H1 (cell line): ENCODE measurements at places on chromosomes 3 and 15.

DNA sequence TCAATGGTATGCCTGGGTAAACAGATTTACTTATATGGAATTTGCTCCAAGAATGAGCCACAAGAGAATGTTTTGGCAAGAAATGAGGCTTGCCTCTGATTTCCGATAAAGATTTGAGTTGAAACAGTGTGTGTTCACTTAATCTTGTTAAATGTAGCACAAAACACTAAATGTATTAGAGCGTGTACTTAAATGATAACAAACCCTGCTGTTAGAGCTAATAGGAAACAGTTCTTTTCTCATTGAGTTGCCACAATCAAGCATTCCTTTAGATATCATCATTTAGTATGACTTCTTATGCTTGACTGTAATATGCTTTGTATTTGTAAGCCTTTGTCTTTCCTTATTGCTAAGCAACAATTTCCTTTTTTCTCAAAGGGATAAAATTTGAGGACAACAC is 353.6 kb upstream of the ZNF717 start:
- no peak for DNase-seq

- DNase-seq, result no peak
Measured at GRCh38 chr3:179108086-179108485, 36.5 kb upstream of the ZMAT3 start.

DNA sequence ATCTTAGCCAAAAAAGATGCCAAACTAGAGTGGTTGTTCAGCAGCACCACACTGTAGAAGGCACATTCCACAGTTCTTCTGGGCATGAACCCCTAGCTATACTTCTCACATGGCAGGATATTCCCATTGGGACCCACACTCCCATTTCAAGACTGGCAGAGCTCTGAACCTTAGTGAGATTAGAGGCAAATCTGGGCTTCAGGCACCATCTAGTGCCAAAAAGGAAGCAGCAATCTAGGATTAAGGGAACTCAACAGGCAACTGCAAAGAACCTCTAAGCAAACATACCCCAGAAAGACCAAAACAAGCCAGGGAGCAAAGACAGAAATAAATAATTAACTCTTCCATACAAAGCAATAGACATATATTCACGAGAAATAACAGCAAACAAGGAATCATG is 66.2 kb downstream of the TAFA4 start:
- no peak for DNase-seq

GRCh38 chr15:69060744-69061143 is 46.2 kb downstream of the NOX5 start:
- no peak for DNase-seq

DNA sequence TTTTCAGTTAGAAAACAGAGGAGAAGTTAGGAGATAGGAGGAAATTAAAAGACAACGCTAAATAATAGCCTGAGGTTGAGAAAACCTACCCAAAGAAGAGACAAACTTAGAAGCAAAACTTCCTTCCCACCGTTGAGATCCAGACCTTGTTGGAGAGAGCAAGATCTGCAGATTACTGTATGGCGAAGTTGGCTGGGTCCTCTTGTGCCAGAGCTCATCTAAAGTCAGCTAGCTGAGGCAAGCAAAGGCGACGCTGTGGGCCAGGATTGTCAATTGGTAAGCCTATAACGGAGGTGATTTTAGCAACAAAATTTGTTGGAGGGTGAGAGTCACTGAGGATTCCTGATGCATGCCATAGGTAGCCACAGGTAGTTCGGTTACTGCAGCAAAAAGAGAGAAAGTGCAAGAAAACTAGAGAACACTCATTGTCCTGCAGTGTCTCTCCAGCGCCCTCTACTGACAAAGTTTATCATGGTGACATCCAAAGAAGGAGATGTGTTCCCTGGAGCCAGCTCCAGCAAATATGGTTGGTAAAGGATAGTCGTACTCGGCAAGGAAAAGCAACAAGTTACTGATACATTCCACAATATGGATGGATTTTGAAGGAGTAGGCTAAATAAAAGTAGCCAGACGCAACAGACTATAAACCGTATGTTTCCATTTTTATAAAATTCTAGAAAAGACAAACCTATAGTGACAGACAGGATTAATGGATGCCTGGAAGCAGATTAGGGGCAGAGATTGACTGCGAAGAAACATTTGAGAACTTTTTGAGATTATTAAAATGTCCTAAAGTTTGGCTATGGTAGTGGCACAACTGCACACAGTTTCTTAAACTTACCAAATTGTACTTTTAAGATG is 9.8 kb upstream of the OR5K4 start:
- no peak for DNase-seq

- DNase-seq, result peak; percentile 67
Measured at GRCh38 chr3:71724584-71725270, 475 bp downstream of the EIF4E3 start.

DNA sequence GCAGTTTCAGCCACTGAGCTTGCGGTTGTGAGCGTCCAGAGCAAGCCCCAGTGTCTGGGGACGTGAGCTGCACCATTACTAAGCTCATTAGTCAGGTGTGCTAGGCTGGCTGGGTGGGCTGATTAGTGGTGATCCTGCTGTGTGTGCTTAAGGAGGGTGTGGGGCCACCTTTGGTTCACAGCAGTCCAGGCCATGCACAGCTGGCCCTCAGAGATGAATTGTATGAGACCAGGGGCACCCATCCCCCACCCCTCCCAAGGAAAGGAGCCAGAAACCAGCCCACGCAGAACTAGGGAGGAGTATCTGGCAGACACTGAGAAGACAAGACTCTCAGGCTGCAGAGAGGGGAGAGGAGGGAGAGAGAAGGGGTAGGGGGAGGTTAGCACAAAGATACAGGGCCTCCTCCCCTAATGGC is 3.8 kb downstream of the TYRO3 start:
- DNase-seq, result no peak

DNA sequence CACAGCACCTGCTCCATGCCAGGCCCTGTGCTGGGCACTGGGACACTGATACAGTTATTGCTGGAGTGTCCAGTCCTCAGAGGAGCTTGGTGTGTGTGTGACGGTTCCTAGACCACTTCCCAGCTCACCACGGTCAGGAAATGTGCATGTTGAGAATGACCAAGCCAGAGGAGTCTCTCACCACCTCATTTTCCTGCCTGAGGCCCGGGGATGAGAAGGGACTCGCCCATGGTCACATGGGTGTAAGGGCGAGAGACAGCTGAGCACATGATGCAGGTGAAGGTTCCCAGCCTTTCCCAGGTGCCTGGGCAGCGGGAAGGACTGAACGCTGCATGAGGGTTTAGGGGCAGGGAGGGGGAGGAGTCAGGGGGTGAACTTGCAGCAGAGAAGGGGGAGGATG is 180.9 kb upstream of the TLE3 start:
- DNase-seq, result no peak

- DNase-seq, result no peak
Measured at GRCh38 chr3:39149059-39149455, 4.3 kb downstream of the CSRNP1 start.

GRCh38 chr15:87294854-87295253 is 961.7 kb downstream of the NTRK3 start:
- no peak for DNase-seq

DNA sequence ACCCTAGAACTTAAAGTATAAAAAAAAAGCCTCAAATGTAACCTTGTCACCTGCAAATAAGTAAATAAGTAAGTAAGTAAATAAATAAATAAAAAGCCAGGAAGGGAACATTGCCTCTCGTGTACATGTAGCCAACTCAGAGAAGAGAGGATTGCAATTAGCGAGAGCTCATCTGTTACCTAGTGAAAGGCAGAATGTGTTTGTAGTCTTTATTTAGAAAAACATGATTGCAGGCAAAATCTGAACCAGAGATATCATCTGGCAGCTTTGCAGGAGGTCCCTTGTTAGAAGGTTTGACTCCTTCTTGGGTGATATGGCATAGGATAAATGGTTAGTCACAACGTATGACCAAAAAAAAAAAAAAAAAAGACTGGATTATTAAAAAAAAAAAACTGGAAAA is 71.6 kb upstream of the SYN2 start:
- DNase-seq, result no peak

GRCh38 chr3:64502284-64502683 is 185.5 kb downstream of the ADAMTS9 start:
- DNase-seq, result no peak

DNA sequence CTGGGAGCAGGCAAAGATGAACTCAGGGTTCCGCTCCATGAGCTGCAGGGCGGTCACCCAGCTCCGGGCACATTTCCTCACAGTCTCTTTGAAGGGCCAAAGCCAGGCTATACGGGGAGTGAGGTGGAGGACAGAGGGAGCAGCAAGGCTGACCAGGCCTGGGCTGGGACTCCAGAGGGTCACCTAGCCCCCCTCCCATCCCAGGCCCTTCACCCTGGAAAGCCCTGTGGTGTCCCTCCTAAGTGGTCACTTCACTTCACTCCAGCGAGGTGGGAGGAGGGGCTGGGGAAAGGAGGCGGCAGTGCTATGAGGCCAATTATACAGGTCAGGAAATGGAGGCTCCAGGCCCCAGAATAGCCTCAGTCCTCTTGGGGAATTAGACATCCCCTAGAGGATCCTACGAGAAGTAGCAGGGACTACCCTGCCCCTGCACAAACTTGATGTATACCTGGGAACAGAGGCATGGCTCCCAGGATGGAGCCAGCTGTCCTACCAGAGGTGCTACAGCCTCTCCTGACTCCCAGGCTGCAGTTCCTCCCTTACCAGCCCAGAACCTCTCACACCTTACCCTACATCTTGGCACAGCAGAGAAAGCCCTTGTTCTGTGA is 5.7 kb downstream of the MAN2C1 start:
- no peak for DNase-seq
